NCI-H2029 (cell line): ENCODE measurements at places on chromosomes 1 and 21.
A peak's percentile ranks its signal among the peaks of the same experiment; 100 is the strongest.

DNA sequence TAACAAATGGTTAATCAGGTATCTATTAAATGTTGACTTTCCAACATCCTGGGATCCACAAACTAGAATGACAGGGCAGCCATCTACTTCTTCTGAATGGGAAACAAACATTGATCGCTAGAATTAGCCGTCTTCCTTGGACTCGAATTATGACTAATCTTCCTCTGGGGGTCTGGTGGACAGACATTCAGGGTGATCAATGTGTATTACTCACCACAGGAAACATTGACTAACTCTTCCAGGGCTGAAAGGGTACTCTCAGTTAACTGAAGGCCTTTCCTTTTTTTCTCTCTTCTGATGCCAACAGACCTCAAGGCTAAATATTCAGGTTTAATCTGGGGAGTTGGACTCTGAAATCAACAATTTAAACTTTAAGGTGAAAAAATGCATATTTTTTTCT, 9.5 kb downstream of the NOL9 start:
- DNase-seq: no peak

DNA sequence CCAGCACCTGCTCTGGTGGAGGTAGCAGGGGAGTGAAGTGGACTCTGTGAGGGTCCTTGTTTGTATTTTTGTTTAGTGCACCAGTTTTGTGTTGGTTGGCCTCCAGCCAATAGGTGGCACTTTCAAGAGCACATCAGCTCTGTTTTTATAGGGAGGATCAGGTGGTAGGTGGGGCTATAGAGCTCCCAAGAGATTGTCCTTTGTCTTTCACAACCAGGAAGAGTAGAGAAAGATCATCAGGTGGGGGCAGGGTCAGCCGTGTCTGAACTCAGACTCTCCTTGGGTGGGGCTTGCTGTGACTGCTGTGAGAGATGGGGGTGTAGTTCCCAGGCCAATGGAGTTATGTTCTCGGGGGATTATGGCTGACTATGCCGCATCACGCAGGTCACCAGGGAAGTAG, 159.8 kb downstream of the ZNF326 start:
- no peak for DNase-seq

- no peak for DNase-seq
Measured at GRCh38 chr1:53317646-53318539, 10.0 kb downstream of the LRP8 start.

- no peak for DNase-seq
Measured at GRCh38 chr1:113048064-113048463, 24.9 kb upstream of the LRIG2 start.

GRCh38 chr1:54607821-54608565, 15.3 kb downstream of the FAM151A start:
- DNase-seq: no peak

GRCh38 chr1:40308036-40308727, 8.9 kb downstream of the COL9A2 start:
- no peak for DNase-seq

GRCh38 chr1:232709386-232709785, 79.5 kb upstream of the SIPA1L2 start:
- no peak for DNase-seq

DNA sequence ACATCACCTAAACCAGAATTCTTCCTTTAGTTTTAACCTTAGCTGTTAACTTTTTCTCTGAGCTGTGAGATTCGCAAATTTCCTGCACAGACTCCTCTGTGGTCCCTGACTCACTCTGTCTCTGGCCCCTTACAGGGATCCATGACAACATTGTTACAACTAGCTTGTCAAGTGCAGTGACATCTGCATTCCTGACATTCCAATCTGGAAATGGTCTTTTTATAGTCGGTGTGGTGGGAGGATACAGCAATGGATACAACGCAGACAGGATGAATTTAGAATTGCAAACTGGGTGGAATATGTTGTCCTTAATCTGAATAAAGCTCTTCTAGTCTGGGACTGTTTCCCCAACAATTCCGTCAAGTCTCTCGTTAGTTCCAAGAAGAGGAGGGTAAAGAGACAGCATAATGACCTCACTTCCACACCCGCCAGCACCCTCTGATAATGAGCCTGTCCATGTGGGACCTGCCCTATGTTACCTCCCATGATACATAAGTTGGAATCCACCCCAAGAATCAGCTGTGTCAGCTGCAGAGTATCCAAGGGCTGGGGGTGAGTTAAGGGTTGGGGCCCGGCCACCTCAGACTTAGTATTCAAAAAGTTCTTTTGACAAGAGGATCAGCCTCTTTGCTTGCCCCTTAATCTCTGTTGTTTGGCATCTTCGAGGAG, 49.4 kb downstream of the ILDR2 start:
- no peak for DNase-seq

DNA sequence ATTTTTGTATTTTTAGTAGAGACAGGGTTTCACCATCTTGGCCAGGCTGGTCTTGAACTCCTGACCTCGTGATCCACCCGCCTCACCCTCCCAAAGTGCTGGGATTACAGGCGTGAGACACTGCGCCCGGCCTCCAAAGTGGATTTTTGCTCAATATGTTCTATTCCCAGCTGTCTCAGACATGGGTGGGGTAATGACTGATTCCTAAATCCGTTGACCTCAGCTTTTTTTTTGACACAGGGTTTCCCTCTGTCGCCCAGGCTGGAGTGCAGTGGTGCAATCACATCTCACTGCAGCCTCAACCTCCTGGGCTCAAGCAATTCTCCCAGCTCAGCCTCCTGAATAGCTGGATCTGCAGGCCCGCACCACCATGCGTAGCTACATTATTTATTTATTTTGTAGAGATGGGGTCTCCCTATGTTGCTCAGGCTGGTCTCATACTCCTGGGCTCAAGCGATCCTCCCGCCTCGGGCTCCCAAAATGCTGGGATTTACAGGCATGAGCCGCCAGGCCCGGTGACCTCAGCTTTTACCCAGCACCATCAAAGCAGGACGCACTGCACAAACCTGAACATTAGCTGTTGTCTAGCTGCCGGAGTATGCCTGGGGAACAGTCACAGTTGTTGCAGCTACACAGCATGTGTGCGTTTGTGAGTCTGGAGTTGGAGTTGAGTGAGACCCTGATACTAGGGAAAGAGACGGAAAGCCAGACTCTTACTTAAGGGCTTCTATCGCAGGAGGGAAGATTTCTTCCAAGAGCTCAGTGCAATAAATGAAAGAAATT, 43.7 kb upstream of the PSEN2 start:
- no peak for DNase-seq

GRCh38 chr1:68149110-68149798, 83.1 kb downstream of the WLS start:
- no peak for DNase-seq

- no peak for DNase-seq
Measured at GRCh38 chr1:98098473-98098872, 177.6 kb upstream of the DPYD start.

GRCh38 chr1:71413441-71414175, 332.8 kb upstream of the ZRANB2 start:
- DNase-seq: no peak

DNA sequence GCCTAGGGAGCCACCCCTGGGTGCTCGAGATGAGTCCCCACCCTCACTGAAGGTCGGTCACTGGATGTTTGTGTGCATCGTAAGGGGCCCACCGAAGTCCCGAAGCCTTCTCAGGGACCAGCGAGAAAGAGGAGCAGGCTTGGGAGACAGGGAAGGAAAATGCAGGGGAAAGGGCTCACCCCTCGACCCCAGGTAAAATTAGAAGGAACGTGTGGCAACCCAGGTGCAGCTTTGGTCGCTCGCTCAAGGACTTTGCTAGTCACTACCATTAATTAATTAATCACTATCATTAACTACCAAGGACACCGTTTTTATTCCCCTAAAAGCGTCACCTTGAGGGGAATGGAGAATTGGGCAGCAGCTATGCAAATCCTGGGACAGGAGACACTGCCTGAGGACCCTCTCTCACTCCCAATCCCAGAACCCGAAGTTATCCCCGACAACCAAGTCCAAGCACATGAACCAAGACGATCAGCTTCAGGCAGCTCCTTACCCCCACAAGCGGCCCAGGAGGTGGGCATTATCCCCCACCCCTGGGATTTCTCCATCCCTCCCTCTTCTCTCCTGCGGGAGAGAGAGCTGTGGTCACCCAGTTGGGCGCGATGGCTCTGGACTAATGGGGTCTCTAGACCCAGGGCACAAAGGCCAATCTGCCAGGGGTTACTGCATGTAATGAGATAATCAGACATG, 4.2 kb upstream of the SIM2 start:
- DNase-seq: no peak

DNA sequence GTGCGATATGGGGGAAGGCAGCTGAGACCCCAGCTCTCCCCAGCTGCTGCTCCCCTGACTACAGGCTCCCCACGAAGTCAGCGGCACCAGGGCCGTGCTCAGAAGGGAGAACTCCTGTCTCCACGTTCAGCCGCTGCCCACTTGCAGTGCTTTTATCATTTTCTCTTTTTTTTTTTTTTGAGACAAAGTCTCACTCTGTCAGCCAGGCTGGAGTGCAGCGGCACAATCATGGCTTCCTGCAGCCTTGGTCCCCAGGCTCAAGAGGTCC, 933 bp upstream of the FTCD start:
- DNase-seq: no peak

DNA sequence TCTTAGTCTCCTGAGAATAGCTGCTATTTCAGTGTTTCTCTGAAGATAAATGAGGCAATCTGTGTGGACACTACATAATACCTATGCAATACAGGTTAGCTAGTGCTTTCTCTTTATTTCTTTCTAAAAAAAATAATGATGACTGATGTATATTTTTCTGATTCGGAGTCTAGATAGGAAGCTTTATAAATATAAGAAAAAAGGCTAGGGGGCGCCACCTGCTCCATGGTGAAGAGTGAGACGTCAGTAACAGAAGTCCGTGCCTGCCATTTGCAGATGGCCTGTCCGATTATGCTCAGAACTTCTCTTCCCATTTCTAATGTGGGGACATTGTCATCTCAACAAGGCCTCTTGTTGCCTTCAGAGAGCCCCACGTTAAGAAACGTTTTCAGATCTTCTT, 26.4 kb downstream of the QSOX1 start:
- DNase-seq: no peak

- no peak for DNase-seq
Measured at GRCh38 chr1:171252482-171252881, 4.2 kb downstream of the FMO1 start.

- DNase-seq: peak; percentile 83
Measured at GRCh38 chr1:159914252-159915018, 10.9 kb downstream of the TAGLN2 start.

DNA sequence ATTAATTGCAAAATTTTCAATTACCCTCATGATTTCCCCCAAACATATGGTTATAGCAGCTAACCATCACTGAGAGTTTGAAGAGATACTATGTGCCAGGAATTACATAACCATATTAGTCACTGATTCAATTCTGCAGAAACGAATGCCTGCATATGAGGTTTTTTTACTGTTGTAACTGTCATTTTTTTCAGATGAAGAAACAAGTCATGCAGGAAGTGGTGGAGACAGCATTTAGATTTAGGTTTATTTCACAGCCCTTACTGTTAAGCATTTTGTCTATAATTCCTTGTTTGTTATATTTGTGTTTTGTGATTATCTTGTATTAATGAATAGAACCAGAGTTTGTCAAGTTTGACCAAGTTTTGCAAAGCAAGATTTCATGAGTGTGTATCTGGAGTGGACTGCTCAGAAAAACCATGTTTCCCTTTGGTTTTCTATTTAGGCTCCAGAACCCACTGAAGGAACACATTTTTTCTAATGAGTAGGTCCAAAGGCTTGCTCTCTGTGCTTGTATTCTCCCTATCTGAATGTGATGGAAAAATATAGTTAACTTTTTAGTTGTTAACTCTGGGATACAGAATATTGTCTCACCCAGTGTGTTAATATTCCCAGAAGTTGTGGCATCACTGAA, 308.5 kb upstream of the ADAMTS5 start:
- DNase-seq: no peak

- DNase-seq: no peak
Measured at GRCh38 chr21:31213787-31214186, 130.3 kb downstream of the TIAM1 start.

GRCh38 chr1:151581451-151581850, 30.4 kb upstream of the SNX27 start:
- no peak for DNase-seq

DNA sequence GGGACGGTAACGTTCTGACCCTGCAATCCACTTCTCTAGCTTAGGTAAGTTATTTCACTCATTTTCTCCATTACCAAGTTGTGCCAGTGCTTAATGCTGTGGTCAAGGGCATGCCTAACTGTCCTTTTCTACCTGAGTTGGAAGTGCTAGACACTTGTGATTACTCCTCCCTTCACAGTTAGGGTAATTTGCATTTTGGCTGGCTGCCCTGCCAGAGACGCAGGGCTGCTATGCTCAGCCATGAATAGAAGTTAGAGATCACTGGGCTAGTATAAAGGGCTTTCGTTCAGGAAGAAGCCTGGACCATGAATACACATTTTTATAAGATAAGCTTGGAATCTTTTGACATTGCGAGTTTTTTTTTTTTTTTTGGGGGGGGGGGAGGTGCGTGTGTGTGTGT, 633.2 kb upstream of the NEGR1 start:
- peak; percentile 30 for DNase-seq

GRCh38 chr1:198794498-198794897, 155.7 kb downstream of the PTPRC start:
- DNase-seq: no peak

GRCh38 chr1:112358798-112359408, 37.1 kb upstream of the CTTNBP2NL start:
- peak; percentile 7 for DNase-seq

DNA sequence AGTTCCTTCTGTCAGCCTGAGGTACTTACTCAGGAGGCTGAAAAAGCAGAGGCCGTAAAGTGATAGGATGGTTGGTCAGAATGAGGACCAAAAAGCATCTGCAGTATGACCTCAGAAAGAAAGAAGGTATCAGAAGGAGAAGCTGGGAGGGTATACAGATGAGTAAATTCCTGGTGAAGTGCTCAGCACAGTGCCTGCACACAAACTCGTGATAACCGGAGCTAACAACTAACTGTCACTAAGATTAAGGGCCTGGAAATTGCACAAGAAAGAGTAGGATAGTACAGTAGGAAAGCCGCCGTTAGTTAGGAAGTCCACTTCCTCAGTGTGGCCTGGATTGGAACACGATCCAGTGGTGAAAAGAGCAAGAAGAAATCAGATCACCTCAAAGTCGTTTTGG, 62.6 kb downstream of the VPS26C start:
- no peak for DNase-seq

- no peak for DNase-seq
Measured at GRCh38 chr1:220741349-220741748, 6.8 kb upstream of the MTARC2 start.

GRCh38 chr1:212062832-212063438, 27.4 kb downstream of the DTL start:
- peak; percentile 3 for DNase-seq

GRCh38 chr1:29096231-29096886, 27.3 kb downstream of the TMEM200B start:
- DNase-seq: no peak
